ENCODE measurements at places on chromosomes 13 and 19.

DNA sequence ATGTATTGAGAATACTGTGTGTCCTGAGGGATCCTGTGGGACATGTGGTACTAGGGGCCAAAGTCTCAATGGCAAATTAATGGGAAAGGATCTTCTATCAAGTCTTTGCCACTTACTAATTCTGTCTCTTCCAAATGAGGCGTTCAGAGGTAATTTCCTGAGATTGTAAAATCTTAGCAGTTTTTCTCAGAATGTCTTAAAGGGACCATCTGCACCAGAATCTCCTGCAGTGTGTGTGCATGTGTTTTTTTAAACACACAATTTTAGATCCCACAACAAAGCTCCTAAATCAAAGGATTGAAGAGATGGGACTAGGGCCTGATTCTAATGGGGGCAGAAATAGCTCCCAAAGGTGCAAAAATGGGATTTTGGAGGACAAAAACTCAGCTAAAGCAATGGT is 78.2 kb downstream of the MYO16 start:
- no peak overlapping the region for H3K4me3 ChIP-seq
- DNase-seq: no peak
- no peaks in the 10 kb centered on the region for H3K4me1 ChIP-seq
- H3K27ac ChIP-seq: no peak overlapping the region
- H3K27me3 ChIP-seq: no peaks in the 10 kb centered on the region

DNA sequence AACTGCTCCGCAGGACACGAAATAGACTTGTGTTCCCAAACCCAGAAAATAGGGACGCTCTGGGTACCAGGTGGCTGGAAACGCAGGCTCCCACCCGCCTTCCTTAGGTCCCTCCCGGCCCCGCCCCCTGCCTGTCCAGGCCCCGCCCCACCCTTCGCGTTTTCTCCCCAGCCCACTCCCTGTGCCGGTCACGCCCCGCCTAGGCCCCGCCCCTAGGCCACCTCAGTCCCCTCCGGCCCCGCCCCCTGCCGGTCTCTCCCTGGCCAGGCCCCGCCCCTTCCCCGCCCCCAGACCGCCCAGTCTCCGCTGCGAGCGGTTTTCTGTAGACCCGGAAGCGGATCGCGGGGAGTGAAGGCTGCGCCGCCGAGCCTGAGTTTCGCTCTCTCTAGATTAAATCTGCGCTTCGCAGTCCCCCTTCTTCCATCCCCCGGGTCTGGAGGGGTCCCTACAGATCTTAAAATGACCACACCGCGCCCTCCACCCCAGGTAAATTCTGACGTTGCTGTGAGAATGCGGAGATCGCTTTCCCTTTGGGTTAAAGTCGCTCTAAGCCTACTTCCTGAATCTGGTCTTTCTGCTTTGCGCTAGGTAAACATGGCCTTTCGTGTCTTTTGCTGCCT is 3.7 kb upstream of the ZNF665 start:
- peak; percentile 91 for DNase-seq
- peaks cover 10% of the 10 kb centered on the region for H3K4me1 ChIP-seq
- peak overlapping the region; percentile 94 for H3K27ac ChIP-seq
- H3K27me3 ChIP-seq: no peaks in the 10 kb centered on the region

DNA sequence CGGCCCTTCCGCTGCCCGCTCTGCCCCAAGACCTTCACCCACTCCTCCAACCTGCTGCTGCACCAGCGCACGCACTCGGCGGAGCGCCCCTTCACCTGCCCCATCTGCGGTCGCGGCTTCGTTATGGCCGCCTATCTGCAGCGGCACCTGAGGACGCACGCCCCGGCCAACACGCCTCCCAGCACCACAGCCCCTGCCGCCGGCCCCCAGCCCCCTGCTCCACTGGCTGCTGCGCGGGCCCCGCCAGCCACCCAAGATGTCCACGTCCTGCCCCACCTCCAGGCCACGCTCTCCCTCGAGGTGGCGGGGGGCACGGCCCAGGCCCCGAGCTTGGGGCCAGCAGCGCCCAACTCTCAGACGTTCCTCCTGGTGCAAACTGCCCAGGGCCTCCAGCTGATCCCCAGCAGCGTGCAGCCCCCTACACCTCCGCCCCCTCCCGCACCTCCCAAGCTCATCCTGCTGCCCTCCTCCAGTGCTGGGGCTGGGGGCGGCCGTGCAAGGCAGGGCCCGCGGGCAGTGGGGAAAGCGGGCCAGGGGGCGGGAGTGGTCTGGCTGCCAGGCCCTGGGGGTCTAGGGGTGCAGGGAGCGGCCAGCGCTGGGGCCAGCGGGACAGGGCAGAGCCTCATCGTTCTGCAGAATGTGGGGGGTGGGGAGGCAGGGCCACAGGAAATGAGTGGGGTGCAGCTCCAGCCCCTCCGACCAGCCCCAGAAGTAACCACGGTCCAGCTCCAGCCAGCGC is 1.9 kb upstream of the NAT14 start:
- H3K4me3 ChIP-seq: no peak overlapping the region
- H3K36me3 ChIP-seq: peaks cover 10% of the 10 kb centered on the region

DNA sequence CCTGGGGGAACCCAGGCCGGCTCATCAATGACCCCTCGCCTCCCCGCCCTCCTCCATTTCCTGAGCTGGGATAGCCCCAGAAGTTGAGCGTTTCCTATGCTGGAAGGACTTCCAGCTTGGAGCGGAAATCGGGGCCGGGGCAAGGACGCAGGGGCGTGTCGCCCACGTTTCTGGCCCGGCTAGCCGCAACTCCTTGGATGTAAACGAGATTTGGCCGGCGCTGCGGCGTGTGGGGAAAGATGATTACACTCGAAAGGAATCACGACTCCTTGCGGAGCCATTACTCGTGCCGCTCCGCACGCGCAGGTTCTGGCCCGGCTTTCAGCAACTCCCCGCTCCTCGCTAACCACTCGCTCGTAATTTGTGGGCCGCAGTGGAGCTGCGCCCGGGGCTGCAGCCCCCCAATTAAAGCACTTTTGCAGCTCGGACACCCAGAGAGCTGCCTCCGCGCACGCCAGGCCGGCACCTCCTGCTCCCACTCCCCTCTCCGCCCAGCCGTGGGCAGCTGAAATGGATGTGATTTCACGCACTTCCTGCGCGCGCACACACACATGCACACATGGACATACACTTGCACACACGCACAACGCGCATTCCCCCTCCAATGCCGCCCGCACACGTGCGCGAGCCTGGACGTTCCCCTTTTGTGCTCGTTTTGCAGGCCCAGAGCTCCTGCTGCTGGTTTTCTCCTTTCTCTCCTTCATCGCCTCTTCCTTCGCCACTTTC is 15.7 kb downstream of the ZIC5 start:
- peak overlapping the region; percentile 51 for H3K4me3 ChIP-seq
- H3K27ac ChIP-seq: no peak overlapping the region

DNA sequence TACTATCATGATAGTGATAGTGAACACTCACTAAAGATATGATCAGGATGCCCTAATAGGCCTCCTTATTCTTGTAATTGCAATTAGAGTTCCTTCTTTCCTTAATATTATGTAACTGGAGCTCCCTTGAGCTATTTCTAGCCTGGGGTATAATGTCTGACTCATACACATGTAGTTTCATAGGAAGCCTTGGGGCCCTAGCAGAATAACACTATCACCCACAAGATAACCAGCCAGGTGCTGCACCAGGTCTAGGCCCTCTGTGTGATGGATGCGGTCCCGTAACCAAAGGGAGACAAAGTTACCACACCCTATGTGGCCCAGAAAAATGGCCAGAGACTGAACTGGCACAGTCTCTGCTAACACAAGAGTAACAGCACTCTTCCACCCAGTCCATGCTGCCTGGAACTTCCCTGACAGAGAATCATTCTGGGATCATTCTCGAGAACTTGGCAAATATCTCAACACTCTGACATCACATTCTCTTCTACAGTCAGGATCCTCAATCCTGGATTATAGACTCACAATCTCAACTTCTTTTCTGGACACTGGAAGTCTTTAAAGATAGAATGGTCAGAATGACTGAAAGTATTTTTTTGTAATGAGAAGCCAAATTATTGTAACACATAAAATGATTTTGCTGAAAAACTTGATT is 32.6 kb upstream of the IGFL4 start:
- H3K4me1 ChIP-seq: no peaks in the 10 kb centered on the region
- H3K27ac ChIP-seq: no peak overlapping the region
- no peaks in the 10 kb centered on the region for H3K36me3 ChIP-seq
- DNase-seq: no peak
